ENCODE measurements at places on chromosomes 6 and 20.

DNA sequence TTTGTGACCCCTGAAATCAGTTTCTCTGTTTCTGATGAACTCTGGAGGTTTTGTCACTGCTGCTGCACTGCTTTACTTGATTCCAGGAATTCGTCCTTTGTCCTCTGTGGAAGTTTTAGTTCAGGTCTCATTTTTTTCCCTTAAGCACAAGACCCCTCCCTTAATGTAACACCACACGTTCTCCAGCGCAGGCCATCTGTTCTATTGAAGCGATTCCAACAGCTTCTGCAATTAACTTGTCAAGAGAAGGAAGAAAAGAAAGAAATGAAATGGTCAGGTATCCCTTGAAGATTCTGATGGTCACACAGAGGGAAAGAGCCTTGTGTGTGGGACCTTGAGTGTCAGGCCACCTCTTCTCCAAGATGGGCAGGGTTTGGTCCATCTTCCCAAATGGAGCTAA is 7.8 kb upstream of the MAS1L start:
- no peak for DNase-seq

DNA sequence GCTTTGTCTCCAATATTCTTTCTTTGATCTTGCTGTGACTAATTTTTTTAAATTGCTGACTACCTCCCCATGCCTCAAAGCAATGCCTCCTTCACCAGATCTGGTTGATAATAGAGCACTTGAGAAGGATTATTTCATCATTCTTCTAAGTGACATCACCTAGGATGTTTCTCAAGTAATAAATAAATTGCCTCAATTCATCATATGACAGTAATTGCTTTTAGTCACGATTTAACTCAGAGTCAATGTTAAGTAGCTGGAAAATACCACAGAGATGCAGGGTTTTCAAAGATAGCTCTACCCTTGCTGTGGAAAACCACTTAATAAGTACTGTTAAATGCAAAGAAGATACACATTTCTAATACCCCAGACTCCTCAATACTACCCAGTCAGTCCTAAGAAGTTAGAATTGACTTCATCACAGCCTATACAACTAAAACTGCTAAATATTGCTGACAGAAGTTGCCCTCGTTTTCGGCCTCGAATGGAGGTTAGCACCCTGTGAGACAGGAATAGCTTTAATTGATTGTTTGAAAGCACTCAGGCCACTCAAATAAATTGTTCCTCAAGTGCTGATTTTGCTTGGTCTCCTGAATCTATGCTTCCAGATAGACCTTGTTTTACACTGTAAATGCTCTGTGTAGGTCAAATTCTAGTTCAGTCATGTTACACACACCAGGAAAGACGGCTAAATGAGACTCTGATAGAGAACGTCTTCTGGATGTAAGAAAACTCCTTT is 640.6 kb upstream of the CHD6 start:
- DNase-seq: no peak

- DNase-seq: no peak
These were observed 12.2 kb downstream of the IGF2R start for GRCh38 chr6:159981071-159981402.

- DNase-seq: no peak
These were observed 9.7 kb upstream of the GCNT2 start for GRCh38 chr6:10511477-10511876.

GRCh38 chr20:39541136-39541803 is 579.1 kb downstream of the DHX35 start:
- DNase-seq: no peak

DNA sequence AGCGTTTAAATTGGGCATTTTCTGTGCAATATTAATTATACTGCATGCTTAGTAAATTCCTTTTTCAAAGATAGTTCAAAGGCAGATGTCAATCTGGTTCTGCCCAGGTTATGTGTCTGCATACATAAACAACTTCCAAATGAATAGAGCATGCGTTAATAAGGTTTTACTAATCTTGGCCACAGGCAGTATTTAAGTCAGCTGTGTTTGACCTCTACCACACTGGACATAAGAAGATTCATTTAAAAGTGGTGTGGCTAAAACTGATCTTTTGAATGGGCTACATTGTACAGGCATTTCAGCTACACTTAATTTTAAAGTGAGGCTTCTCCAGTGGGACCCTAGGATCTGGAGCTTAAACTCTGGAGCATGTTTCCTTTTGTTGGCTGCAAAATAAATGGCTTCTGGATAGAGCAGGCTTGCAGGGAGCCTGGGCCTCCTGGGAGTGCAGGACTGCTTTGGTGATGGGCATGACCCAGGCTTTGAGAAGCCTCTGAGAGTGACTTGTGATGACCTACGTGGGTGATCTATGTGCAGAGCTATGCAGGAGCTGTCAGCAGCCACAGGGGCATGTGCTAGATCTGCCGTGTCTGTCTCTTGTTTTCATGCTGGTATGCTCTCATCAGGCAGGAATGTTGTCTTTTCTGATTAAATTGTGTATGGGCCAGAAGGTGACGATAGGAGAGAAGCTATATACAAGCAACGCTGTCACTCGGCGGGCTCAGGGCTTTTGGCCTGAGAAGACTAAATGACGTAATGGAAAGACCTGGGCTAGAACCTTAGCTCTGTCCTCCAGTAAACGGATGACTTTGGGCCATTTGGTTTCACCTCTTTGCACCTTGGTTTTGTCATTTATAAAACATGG is 331.2 kb downstream of the QKI start:
- no peak for DNase-seq

- DNase-seq: no peak
These were observed 74.7 kb downstream of the STXBP5 start for GRCh38 chr6:147278891-147279290.

GRCh38 chr20:44104798-44105517 is 82.0 kb downstream of the JPH2 start:
- DNase-seq: no peak

DNA sequence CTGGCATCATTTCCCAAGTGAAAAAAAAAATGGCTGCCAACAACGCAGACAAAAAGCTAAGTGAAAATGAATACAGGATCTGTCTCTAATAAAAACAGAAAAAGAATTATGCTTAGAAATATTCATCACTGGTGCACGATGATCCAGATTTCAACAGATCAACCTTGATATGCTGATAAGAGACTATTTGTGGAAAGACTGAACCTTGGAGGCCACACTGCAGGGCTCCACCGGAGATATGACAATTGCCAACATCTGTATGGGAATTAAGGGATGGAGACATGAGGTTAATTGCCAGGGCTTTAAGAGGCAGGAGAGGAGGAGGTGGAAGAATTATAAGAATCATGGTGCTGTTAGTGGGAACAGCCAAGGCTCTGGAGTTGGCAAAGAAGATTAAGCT is 48.3 kb downstream of the PFDN4 start:
- DNase-seq: no peak

GRCh38 chr6:137365707-137366437 is 128.3 kb downstream of the OLIG3 start:
- DNase-seq: no peak

DNA sequence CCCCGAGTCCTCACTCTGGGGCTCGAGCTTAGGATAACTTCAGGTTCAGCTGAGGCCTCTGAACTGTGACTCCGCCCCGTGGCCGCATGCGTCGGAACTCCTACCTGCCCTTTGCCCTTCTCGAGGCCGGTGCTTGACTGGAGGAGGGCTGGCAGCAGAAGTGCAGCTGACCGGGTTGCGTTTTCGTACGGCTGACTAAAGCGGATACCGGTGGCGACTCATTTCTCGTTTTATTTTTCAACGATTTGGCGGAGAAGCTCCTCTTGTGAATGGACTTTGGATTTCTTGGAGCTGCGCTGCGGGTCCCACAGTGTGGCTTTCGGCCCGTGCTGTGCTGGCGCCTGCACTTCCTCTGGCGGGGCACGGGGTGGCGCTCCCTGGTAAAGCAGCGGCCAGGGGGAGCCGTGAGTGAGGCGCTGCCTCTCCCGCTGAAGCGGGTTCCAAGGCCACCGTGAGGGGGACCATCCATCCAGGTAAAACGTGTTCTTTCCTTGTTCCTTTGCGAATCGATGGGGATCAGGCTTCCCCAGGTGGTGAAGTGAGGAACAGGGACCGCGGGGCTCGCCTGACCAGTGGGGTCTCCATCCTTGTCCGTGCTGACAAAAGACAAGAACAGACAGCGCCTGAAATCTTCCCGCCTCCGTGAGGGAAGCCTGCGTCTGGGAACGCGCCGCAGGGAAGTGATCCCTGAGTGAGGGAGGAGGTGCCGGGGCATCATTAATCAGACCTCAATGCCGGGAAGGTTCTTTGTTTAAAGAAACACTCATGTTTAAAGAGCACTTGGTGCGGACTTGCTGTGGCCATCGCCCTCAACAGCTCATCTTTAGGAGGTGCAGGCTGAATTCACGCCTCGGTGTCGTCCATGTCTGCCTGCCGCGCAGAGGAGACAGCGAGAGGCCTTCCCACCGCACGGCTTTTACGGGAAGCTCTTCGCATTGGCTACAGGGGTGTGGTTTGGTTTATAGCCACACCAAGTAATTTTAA is 38.8 kb downstream of the ERMARD start:
- DNase-seq: peak; percentile 48

DNA sequence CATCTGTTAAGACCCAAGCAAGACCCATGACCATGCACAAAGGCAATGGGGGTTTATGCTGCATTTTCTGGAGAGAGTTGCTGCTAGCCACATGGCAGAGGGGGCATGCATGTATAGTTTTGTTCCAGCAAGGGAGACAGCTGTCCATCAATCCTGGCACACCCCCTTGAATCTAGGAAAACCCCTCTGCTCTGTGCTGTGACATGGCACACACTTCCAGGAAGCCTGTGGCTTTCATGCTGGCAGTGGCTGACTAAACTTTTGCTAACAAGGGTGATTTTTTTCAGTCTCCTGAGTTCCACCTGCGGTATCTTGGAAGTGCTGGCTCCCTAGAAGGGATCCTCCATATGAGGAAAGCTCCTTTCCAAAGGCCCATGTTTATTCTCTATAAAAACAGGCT is 9.1 kb upstream of the CST4 start:
- no peak for DNase-seq

DNA sequence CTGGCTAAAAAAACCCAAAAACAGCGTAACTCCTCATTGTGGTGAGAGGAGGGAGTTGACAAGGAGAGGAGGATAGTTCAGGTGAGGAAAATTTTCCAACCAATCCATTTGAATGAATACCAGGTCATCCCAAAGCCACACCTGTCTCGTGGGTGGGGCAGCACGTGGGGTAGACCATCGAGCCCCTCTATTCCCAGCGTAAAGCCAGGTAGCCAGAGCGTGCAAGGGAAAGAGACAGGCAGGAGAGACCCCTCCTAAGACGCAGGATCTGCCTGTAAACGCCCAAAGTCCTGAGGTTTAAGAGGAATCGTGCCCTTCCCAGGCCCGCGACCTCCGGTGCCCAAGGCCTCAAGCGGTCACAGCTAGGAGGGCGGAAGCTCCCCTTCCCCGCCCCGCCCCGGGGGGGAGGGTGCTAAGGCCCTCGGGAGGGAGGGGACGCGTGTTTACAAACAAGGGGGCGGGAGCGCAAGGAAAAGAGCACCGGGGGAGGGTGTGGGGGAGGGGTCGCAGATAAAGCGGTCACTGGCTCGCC is 712 bp downstream of the RXRB start:
- DNase-seq: peak; percentile 61

- DNase-seq: no peak
These were observed 429.1 kb downstream of the ADGRB3 start for GRCh38 chr6:69064226-69064625.

DNA sequence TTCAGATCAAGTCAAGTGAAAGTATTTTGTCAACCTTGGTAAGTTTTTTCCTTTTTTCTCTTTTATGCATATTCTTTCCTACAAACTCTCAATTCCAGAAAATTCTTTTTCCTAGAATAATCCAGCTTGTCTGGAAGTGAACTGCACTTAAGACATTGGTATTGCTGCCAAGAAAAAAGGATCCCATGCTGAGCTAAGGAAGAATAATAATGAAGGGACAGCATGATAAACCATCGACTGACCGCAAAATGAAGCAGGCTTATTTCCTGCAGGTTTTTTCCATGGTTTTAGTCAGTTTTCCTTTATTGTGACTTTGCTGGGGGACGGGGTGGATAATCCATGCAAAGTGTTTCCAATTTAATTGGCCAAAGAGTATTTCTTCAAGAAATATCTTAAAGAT is 857.6 kb upstream of the SLC35B3 start:
- DNase-seq: no peak

DNA sequence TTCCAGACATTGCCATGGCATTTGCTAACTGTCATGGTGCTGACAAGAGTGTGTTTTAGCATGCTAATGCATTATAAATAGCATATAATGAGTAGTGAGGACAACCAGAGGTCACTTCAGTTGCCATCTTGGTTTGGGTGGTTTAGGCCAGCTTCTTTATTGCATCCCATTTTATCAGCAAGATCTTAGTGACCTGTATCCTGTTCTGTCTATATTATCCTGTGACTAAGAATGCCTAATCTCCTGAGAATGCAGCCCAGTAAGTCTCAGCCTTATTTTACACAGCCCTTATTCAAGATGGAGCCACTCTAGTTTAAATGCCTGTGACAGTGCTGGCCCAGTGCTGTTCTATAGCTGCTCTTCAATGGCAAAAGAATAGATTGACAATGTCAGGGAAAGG is 781.0 kb upstream of the ADGRB3 start:
- no peak for DNase-seq

DNA sequence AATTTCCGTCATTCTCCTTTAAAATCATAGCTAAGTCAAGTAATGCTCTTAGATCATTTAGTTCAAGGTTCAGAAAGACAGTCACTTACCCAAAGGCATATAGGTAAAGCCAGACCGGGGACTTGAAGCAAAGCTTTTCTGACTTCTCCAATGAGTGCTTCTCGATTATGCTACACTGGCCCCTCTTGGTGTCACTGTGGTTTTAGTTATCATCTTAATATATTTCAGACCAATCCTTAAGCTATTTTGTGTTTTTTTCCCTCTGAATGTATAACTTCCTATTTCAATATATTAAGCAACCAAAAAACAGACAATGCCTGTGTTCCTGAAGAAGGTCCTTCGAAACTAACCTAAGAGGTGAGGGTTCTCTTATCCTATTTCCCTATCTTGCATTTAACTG is 3.9 kb downstream of the PRDM1 start:
- DNase-seq: no peak

GRCh38 chr6:74280130-74280692 is 584.2 kb downstream of the CD109 start:
- DNase-seq: no peak

DNA sequence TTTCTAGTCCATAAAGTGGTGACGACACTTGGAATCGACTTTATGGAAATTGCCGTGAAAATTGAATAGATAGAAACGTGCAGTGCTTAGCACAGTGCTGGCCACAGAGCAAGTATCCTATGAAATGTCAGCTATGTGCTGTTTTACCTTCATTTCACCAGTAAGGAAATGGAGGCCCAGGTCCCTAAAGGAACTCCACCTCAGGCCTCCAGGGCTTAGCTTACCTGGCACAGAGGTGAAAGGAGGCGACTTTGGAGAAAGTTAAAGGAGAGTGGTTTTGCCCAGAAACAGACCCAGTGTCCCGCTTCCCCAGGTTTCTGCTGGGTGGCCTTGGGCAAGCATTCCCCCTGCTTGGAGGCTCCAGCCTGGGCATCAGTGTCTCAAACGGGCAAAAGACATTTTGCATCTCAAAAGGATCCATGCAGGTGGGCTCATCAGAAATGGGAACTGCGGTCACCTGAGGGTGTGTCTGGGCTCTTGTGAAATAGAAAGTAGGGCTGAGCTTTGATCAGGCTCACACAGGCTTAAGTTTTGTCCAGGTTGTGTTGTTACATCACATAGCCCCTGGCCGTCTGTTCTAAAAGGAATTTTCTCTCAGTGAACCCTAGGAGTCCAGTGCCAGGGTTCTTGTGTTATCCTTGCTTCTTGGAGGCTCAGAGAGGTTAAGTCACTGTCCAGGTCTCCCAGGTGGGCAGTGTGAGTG is 6.8 kb upstream of the TULP1 start:
- DNase-seq: no peak
